ENCODE measurements at places on chromosomes 6 and 20.

DNA sequence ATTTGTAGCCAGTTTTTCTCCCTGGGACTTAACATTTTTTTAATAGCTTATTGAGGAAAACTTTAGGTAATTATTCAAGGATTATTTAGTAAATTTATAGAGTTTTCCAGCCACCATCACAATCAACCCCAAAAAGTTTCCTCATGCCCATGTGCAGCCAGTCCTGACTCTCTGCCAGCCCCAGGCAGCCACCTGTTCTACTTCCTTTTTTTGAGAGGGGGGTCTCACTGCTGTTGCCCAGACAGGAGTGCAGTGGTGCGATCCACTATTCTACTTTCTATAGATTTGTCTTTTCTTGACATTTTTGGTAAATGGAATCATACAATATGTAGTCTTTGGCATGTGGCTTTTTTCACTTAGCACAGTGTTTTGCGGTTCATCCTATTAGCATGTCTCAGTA lies 200.1 kb downstream of the FARS2 start:
- no peak for DNase-seq

GRCh38 chr6:108251252-108251651 lies 9.6 kb downstream of the SNX3 start:
- no peak for DNase-seq

- peak; percentile 76 for DNase-seq
These were observed 21.0 kb downstream of the PIGT start for GRCh38 chr20:45436732-45437485.

DNA sequence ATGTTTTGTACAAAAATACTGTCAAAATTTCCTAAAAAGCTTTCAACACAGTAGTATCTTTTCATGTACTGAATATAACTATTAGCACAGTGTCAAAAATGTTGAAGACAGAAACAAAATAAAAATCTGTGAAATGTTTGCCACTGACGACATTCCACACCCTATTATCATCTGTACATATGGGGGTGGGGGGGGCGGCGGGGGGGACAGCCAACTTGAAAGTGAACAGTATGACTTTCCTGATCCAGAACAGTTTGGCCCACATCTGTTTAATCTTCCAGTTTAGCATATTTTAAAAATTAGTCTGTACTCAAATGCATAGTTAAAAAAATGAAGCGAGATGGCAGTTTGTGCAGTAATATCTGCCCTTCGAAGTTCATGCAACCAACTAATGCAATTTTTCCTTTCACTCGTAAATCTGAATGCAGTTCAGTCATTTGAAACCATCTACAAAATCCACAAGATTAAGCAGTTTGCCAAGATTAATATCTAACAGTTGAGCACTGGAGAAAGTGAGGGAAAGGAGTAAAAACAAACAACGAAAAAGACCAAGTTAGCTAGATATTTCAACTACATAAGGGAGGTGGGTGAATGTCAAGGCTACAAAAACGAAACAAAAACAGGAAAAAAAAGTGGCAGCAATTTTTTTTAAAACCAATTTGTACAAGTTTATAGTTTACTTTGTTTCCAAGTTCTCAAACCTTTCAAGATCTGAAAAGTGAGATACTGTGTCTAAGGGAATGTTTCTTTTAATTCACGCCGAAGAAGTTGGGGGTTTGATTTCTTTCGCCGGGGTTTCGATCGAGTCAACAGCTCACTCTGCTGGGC lies 1.9 kb downstream of the CITED2 start:
- DNase-seq = peak; percentile 24
